ENCODE measurements at places on chromosomes 5 and 9.
A peak's percentile ranks its signal among the peaks of the same experiment; 100 is the strongest.

- DNase-seq, result no peak
Measured at GRCh38 chr5:17230808-17231525, 13.5 kb downstream of the BASP1 start.

GRCh38 chr9:114313186-114313585 is 9.7 kb upstream of the ORM1 start:
- DNase-seq, result no peak

GRCh38 chr9:98879094-98879962 is 64.4 kb upstream of the COL15A1 start:
- no peak for DNase-seq

DNA sequence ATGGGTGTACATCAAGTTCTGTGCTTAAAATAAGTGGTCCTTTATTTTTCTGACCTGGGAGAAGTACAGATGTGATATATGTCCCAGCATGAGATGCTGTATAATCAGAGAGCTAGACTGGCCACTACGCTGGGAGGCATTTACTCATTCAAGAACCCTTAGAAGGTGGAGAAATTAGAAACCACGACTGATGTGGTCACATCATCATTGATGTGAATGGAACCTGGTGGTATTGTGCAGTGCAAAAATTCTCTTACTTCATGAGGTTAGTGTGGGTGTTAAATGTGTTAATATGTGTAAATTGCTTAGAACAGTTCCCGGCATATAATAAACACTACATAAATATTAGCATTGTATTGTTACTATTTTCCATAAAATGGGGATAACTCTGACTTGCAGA is 69.5 kb upstream of the CKMT2 start:
- no peak for DNase-seq

GRCh38 chr9:121019273-121019672 is 30.8 kb downstream of the C5 start:
- no peak for DNase-seq

DNA sequence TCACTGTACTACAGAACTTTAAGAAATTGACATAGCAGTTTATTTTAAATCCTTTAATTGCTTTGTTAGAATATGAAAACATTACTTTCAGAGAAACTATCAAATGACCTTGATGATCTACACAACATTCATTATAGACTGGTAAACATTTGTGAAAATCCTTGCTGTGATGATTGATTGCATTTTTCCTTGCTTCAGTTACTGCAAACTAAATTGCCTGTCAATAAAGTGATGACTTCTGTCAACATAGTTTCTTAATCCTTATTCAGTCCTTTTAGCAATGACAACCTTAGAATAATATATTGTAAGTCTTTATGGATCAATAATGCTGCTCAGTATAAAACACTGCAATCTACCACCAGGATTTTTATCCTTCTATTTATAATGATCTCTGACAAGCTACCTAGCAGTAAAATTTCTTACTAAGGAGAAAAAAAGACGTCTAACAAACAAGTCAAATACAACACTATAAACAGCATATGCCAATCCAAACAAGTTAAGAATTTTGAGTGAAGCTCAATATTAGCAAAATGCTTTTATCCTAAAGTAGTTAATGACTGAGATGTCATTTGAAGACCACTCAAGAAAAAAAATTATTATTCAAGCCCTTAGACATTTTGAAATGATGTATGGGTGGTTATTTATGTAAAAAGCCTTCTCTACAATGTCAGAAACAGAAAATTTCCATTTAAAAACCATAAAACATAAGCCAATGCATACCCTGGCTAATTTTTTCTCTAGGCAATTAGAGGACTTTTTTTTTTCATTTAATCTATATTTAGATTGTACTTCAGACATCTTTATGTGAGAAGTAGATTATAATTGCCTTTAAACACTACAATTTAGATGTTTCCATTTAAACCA is 105.5 kb downstream of the FBXL17 start:
- DNase-seq, result no peak

- DNase-seq, result no peak
Measured at GRCh38 chr9:132456241-132456640, 46.2 kb downstream of the CFAP77 start.

DNA sequence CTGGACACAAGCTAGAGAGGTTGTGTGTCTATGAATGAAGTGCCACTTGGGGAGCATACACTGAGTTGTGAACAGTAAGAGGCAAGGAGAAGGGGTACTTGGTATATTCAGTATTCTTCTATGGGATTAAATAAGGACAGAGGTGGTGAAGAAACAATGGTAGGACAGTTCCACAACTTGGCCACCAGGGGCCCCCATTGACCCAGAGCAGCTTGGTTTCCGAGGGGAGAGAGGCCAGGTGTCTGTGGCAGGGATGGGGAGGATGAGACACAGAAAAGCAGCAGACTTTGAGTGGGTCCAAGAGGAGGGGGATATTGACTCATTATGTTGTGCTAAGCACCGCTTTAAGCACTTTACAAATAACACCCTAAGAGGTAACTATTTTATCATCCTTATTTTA is 220.6 kb downstream of the MELK start:
- no peak for DNase-seq

- no peak for DNase-seq
Measured at GRCh38 chr5:168793841-168794837, 215.0 kb upstream of the PANK3 start.

- no peak for DNase-seq
Measured at GRCh38 chr9:130785940-130786508, 49.0 kb upstream of the ABL1 start.

DNA sequence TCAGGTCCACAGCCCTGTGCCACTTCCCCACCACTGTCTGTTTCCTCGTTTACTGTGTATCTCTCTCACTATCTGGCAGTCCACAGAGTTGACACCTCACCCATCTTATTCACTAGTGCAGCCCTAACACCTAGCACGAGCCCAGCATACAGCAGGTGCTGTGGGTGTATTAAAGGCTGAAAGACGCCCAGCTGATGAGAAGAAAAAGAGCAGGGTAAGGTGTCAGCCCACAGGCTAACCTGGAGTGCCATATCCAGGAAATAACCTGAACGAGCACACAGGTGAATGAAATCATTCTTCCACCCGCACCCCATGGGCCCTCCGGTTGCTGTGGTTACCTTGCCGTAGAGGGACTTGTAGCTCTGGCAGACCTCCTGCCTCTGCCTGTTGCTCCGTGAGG is 18.6 kb downstream of the ANXA6 start:
- DNase-seq, result peak; percentile 57

DNA sequence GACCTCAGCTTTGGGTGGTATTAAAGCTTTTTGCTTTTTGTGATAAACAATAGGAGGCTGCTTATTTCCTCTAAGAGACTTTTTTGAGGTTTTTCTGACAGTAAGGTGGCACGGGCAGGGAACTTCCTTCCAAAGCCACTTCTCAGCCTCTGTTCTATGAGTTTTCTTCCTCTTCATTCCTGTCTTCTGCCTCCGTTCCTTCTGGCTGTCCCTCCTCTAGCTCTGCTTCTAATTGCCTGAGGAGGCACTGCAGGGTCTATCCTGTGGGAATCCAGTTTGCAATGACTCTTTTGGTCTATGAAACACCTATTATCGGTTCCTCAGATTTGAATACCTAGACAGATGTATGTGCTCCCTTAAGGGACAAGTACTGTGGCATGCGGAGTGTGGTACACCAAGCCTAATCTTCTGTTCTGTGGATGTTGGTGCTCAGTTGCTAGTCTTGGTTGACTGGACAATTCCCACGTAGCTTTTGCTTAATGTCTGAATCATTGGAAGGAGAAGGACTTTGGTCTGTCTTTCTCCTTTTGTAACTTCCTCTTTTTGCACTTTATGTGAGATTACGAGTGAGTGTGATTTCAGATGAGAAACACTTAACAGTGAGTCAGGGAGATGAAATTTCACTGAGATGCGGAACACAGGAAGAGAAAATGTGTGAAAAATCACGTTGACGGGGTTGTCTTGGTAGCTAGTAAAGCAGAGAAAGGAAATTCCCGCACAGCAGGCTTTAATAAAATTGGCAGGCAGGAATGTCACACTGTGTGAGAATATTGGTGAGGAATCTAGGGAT is 305.2 kb downstream of the EFNA5 start:
- no peak for DNase-seq

GRCh38 chr9:134149380-134149779 is 13.5 kb downstream of the WDR5 start:
- no peak for DNase-seq

GRCh38 chr5:149792540-149793255 is 62.6 kb downstream of the PPARGC1B start:
- DNase-seq, result no peak

DNA sequence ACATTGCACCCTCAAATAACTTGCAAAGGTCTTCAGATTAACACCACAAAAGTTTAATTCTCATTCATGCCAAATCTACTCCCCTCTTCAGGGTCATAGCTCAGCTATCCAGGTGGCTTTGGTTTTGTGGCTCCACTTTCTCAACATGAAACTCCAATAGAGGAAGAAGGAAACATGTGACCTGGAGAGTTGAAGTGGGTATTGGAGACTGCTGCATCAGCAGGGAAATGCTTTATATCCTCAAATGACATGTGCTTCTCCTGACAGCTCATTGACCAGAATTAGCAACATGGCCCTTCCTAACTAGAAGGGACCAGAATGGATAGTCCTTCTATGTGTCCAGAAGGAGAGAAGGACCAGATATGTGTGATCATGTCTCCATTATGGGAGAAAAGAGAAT is 73.6 kb downstream of the TLR4 start:
- DNase-seq, result no peak

DNA sequence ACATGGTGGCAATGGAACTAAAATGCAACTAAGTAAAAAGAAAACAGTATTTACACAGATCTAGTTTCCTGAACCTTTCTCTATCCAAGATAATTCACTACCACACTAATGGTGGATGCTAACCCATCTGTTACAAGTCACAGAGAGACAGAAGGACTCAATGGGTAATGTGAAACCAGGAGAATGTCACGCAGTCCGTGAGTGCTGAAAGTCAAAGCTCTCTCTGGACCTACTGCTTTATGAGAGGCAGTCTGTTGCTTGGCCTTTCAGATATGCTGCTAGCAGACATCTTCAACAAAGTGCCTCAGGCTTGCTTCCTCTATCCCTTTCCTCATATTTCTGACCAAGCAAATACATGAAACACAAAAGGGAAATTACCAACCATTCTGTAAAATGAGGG is 69.0 kb upstream of the GLRX start:
- no peak for DNase-seq

GRCh38 chr5:150295172-150295634 is 5.6 kb upstream of the CAMK2A start:
- DNase-seq, result no peak

GRCh38 chr9:108835831-108836230 is 20.0 kb downstream of the ACTL7B start:
- no peak for DNase-seq

DNA sequence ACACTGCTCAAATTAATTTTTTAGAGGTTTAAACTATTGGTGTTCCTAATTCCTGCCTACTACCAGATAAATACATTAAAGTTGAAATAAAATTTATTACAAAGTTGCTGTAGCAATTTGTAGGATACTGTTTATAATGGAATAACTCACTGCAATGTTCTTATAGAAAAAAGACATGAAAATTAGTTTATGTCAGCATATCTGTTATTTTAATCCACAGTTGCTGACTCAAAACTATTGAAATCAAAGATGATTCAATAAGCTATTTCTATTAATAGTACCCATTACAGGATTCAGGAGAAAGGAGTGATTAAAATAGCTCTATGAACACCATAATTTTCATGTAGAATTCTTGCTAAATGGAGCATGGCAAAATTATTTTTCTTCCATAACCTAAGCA is 764.4 kb upstream of the NUDT12 start:
- DNase-seq, result no peak

DNA sequence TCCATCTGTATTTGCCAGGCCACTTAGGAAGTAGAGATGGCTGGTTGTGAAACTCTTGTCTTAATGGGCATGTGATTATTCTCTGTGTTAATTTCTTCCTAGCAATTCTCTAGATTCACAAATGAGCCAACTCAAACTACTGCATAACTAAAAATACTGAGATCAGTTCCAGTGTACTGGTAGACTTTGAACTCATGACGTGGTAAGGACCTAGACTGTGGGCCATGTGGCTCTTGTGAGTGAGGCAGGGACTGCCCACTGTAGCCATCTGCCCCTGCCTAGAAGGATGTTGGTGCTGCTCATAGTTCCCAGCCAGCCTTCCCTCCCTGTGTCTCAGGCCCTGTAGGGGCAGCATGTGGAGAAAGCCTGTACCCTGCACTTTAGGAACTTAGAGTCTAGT is 47.4 kb downstream of the CYSTM1 start:
- DNase-seq, result no peak

DNA sequence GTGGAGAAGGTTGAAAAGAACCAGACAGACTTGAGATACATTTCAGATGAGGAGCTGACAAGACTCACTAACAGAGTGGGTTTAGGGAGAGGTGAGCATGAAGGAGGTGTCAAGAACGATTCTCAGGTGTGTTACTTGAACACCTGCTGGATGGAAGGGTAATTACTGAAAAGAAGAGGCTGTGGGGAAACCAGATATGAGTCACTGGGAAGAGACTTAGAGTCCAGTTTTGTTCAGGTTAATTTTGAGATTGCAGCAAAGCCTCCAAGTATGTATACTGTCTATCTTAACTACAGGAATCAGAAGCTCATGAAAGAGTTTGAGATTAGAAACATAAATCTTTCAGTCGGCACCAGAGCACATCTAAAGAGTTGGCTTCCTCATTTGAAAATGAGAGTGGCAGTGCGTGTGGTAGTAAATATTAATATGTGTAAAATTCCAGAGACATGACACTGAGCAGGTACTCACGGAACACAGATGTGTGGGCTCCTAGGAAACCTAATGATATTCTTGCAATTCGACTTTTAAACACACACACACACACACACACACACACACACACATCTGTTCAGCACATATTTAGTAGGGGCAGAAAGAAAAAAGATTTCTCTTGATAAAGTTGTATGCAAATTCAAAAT is 197.1 kb downstream of the CDH18 start:
- DNase-seq, result no peak

DNA sequence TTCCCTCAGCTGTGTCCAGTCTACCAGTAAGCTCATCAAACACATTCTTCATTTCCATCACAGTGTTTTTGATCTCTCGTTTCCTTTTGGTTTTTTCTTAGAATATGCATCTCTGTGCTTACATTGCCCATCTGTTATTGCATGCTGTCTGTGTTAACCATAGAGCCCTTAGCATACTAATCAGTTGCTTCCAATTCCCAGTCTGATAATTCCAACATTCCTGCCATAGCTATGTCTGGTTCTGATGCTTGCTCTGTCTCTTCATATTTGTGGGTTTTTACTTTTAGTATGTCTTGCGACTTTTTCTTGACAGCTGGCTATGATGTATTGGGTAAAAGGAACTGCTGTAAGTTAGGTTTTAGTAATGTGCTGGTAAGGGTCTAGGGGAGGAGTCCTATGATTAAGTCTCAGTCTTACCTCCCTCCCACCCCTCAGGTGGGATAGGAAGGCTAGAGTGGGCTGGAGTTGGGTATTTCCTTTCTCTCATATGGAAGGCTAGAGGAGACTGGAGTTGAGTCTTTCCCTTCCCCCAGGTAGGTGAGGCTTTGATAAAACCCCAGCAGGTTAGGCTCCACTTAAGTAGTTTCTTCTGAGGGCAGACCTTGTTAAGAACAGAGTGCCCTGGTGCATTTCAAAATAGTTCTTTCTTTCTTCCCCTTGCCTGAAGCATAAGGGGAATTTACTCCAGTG is 99.1 kb upstream of the RASGRF2 start:
- no peak for DNase-seq

GRCh38 chr5:59813761-59814536 is 79.6 kb downstream of the PDE4D start:
- DNase-seq, result no peak

GRCh38 chr5:57442080-57442839 is 40.4 kb downstream of the ACTBL2 start:
- DNase-seq, result no peak
